ENCODE measurements at places on chromosomes 6 and 20.

GRCh38 chr6:165732696-165733488 is 69.9 kb upstream of the PDE10A start:
- DNase-seq: no peak

GRCh38 chr20:8547035-8547650 is 415.1 kb downstream of the PLCB1 start:
- no peak for DNase-seq

DNA sequence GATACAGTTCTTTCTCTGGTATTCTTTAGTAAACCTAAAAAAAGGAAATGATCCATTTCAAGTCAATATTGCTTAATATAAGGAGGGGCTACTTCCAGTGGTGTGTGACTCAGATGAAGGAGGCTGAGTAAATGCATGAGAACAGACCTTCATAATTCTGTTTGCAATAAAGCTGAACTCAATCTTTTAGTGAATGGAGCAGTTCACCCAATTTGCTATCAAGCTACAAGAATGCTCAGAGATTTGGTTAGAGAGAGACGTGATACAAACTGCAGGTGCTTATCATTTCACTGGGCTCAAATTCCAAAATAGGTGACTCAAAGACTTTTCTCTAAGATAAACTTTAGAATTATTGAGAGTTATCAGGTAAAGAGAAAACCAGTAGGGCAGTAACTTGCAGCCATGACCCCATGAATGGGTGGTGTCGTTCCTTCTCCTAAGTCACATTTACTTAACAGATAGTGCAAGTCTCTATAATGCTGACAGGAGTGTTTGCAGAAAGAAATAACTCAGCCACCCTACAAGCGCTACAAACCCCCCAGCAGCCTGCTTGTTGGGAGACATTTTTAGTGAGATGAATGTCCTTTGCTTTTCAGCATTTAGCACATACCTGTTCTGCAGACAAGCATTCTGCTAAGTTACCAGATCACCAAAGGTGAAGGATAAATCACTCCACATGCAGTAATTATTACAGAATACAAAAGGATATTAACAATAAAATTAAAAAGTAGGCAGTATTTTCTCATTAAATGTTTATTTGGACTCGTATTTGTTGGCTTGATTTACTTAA is 16.4 kb upstream of the BLOC1S5 start:
- DNase-seq: peak; percentile 70

DNA sequence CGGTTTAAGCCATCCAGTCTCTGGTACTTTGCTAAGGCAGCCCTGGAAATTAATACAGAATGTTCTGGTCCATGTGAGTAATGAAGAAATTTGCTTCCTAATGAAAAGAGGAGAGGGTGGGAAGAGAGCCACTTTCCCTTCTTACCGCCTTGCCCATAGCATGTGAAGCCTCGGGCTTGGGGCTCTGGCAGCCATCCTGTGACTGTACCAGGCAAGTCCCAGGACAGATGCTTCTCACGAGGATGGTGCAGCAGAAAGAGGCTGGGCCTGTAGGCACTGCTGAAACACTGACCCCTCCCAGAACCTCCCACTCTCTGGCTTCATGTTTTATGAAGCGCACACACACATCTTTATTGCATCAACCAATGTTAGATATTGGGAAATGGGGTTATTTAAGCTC is 74.8 kb downstream of the IYD start:
- no peak for DNase-seq

- peak; percentile 91 for DNase-seq
Measured at GRCh38 chr6:136077834-136078576, 172.1 kb downstream of the MTFR2 start.

DNA sequence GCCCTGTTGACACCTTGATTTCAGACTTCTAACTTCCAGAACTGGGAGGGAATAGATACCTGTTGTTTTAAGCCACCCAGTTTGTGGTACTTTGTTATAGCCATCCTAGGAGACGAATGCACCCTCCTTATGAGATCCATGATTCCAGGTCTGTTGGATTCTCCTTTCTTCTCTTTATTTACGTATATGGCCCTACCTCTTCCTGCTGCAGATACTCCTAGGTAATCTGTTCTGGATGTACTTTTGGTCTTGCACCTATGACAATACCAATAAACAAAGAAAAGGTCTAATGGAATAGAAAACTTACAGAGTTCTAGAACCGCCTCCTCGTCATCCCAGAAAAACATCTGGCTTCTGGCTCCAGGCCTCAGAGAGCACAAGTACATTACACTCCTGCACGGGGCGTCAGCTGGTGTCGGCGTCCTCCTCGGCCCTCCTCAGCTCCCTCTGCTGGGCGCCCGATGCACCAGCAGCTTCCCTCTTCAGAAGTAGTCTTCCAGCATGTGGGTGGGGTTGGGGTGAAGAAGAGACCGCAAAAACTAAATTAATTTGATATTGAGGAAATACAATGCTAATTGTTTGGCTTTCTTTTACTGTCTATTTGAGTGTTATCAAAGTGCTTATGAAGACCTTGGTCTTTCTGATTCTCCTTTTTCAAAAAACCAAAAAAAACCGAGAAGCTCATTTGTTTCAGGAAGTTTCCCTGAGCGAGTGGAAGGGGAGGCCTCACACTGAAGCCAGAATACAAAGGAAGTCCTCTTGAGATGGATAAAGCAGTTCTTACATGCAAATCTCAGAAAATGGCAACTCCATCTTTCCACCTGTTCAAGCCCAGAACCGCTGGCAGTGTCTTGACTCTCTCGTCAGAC is 9.7 kb upstream of the ATXN1 start:
- DNase-seq: peak; percentile 80

DNA sequence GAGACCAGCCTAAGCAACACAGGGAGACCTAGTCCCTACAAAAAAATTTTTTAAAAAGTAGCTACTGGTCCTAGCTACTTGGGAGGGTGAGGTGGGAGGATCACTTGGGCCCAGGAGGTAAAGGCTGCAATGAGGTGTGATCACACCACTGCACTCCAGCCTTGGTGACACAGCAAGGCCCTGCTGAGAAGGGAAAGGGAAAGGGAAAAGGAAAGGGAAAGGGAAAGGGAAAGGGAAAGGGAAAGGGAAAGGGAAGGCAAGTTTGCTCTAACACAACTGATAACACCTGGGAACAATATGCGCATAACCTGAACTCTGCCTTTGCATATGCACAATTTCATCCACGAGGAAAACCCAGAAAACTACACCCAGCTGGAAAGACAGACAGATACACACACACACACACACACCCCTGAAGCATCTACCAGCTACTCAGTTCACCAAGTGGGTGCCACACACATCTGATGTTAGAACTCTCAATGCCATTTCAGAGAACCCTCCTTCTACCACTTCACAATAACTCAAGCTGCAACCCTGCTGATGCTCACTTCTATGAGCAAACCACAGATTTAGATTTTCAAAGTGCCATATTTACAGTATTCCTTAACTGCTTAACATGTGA is 19.1 kb downstream of the B4GALT5 start:
- DNase-seq: no peak

DNA sequence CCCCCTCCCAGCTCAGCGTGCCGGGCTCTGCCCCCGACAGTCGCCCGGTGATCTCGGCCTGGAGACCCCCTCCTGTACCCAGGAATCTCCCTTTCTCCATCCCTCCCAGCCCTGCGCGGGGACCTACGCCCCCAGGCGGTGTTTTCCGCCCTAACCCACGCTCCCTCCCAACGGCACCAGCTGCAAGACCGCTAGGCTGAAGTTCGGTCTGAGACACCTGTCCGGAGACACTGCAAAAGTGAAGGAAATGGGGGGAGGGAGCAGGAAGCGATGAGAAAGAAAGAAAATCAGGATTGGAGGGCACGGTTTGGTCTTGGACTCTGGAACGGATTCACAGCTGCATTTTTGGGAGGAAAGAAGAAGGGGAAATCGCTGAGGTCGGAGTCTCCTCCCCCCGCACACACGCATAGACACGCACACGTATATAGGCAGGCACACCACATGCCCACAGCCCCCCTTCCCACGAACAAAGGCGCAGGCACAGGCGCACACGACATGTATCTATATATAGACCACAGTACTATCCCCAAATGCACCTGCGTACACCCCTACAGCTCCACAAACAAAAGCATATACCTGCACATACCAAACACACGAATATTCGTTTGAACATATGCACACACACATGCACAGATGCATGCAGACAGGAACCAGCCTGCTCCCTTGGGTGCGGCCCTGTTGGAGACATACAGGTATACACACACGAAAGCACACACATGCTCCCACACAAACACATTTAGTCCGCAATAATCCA is 1.0 kb downstream of the SLC32A1 start:
- no peak for DNase-seq

- no peak for DNase-seq
Measured at GRCh38 chr6:154438882-154439415, 71.5 kb downstream of the CNKSR3 start.

DNA sequence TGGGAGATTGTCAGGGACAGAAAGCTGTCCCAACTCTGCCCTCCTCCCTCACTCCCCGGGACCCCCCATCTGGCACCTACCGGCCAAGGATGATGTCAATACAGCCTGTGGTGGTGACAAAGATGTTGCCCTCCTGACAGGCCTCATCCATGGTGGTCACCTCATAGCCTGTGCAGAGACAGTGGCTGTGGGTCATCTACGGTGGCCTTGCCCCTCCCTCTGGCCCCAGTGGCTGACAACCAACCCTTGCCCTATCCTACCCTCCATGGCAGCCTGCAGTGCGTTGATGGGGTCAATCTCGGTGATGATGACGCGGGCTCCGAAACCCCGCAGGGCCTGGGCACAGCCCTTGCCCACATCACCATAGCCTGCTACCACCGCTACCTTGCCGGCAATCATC is 12.7 kb downstream of the AHCY start:
- no peak for DNase-seq

GRCh38 chr6:30885999-30886896 is 1.9 kb downstream of the DDR1 start:
- DNase-seq: peak; percentile 72

GRCh38 chr20:61932711-61933480 is 132.8 kb downstream of the TAF4 start:
- DNase-seq: no peak

- DNase-seq: peak; percentile 98
Measured at GRCh38 chr20:58623579-58624473, 27.3 kb upstream of the STX16 start.

DNA sequence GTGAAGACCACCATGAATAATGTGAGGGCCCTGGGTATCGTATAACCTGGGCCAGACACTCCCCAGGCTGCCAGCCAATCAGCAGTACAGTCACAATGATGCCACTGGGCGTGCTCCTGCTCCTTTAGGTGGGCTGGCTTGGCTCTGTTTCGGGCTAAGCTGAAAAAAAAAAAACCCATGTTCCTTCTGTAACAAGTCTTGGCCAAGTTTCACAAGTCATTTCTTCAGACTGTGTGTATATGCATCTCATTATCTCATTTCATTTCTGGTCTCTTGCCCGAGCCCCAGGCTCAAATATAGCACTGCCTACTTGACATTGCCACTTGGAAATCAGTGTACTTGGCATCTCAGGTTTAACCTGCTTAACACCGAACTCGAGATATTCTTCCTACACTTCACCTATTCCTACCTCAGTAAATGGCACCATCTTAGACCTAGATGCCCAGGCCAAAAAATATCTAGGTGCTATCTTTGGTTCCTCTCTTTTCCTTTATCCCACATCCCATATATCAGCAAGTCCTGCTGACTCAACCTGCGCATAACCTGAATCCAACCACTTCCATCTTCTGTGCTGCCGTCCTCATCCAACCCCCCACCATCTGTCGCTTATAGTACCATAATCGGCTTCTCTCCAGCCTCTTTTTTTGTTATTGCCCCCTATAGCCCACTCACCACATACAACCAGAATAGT is 1.8 kb downstream of the UQCC2 start:
- no peak for DNase-seq

- DNase-seq: peak; percentile 37
Measured at GRCh38 chr6:143110996-143111395, 50.3 kb downstream of the AIG1 start.

- no peak for DNase-seq
Measured at GRCh38 chr6:166413491-166413951, 30.8 kb upstream of the MPC1 start.
